Lung microvascular endothelial cell (primary cell): ENCODE measurements at places on chromosomes 4 and X. TPM values are rescaled to one million over a fixed set of nuclear protein-coding genes. Genes with fewer than 3 reads are reported as not detected.

DNA sequence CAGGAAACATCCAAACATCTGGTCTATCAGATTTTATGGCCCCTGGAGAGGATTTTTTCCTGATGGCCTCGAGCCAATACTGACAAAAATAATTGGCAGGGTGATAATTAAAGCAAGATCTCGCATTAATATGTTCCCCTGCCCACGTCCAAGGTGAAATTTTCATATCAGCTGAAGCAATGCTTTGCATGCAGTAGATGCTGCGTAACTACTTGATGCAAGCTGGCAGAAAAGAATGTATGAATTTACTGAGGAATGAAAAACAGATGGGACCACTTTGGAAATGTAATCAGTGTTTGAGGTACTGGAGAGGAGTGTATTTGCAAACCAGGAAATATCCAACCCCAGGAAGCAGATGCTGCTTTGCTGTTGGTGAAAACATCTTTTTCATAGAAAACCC is 36.8 kb upstream of the REST start:
- no peak for DNase-seq

GRCh38 chrX:118847676-118848075 is 24.1 kb downstream of the ZCCHC12 start:
- DNase-seq = peak; percentile 60

INTS12 gene
- 8.1 and 12.1 TPM in 2 replicates for total RNA-seq

DNA sequence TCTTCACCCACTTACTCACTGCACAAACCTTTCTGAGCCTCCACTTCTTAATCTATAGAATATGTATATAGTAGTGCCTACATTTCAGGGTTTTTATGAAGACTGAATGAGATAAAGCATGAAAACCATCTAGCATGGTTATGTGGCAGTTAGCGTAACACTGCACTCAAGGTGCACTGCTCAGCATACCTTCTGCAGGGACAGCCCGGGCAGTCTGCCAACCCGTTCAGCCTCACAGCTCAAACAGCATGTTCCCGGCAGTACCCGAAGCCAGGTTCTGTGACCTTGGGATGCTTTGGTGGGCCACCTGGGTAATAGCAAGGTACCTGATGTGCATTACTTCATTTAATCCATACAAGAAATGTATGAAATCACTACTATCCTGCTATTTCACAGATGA is 81.4 kb downstream of the DOCK11 start:
- DNase-seq = no peak

DNA sequence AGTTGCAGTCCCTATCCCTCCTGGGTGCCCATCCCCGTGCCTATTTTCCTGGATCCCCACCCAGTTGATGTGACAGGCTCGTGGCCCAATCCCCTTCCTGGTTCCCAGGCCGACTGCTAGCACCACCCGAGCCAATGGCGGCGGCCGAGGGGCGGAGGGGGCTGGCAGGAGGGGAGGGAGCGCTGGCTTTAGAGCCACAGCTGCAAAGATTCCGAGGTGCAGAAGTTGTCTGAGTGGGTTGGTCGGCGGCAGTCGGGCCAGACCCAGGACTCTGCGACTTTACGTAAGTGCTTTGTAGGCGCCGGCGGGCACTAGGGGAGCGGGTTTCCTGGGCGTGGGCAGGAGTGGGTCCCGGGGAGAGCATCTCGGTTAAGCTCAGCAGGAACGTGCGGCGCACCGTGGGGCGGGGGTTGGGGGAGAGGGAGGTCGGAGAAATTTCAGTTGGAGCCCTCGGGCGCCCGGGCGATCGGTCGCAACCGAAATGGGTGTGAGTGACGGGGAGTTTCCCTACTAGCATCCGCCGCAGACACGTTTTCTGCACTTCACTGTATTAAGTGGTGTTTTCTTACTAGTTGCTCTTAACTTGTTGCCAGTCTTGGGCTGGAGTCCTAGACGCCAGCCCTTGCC is at the start of gene PLS3:
Gene PLS3, plus strand, starts transcription at position 197 of the 627 bp plus-strand sequence. CDS start 49,077 bp downstream, outside the sequence.
- peak; percentile 87 for DNase-seq

SHROOM4 gene
- total RNA-seq = 22.9 and 27.6 TPM in 2 replicates

GRCh38 chr4:127045861-127046260 is 586.9 kb upstream of the INTU start:
- DNase-seq = no peak

CT45A5 gene
- not detected in 2 replicates for total RNA-seq

BMPR1B gene
- 0.20 and 0.22 TPM in 2 replicates for total RNA-seq

- DNase-seq = no peak
These were observed 77.9 kb downstream of the CXXC4 start for GRCh38 chr4:104416725-104417356.

DNA sequence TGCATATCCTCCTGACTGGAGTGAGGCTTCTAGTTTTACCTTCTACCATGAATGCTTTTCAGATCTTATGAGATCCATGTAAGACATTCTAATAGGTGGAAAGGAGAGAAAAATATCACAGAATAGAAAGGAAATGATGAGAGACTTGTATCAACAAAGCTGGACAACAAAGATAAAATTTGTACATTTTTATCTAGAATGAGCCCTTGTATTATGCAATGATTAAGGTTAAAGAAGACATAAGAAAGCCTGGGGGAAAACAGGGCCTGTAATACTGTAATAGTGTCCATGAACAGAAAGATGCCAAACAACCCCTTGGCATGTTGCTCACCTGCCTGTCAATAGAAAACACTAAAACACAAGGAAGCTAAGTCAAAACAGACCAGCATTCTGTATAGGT is 44.2 kb upstream of the SCRG1 start:
- no peak for DNase-seq

RNF150 gene
- under 0.01 TPM in 2 replicates for total RNA-seq

DNA sequence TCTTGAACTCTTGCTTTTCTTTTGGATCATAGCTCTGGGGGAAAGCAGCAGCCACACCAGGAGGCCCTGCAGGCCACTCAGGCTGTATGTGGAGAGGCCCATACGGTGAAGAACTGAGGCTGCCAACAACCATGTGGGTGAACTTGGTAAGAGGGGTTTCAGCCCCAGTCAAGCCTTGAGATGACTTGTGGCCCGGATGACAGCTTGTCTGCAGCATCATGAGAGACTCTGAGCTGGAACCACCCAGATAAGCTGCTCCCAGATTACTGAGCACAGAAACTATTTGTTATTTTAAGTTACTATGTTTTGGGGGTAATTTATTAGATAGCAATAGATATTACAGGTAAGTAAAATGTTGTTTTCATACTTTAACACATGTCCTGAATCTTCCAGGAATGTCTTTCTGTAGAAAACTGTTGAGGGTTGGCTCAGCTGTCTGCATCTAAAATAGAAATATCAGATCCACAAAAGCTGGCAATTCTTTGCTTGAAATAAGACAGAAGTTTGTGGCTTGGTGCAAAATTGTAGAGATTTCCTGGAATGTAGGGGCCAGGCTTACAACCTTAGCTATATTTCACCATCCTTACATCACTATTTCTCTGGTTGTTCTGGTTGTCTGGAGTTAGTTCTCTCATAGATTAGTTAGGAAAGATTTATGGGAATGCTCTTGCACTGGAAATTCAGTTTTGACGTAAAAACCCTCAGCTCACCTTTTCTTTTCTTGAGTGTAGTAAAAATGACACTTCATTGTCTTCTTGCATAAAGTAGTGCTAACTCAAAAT is 272.1 kb downstream of the RAPGEF2 start:
- no peak for DNase-seq

DNA sequence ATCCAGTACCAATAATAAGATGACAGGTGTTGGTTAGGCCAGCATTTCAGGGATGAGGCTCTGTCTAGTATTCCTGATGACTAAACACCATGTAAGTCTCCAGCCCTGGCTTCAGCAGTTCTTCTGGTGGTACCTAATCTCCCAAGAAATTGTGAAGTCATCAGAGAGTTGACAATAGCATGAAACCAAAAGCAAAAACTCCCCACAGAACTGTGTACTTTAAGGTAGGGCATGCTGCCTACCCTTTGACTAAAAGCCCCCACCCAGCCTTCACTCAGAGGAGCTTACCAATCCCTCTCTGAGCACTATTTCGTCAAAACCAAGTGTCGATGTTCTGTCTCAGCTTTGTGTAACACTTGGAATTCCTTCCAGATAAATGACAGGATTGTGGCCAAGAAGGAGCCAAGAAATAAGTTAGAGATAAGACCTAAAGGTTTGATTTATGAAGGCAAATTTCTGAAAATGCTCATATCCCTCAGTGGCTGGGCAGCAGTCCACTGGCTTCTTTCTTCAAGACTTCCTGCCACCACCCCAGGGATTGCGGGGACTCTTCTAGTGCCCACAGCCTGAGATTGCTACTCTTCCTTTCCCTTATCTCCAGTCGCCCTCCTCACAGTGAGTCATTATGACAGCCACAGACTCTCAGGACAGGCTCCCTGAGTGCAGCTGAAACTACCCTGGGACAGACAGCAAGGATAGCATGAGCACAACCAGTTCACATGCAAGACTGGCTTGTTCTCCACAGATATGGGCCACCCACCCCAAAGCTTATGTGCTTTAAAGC is 67.3 kb upstream of the LHFPL1 start:
- no peak for DNase-seq

- DNase-seq = no peak
These were observed 8.8 kb downstream of the MTM1 start for GRCh38 chrX:150577174-150577573.

DNA sequence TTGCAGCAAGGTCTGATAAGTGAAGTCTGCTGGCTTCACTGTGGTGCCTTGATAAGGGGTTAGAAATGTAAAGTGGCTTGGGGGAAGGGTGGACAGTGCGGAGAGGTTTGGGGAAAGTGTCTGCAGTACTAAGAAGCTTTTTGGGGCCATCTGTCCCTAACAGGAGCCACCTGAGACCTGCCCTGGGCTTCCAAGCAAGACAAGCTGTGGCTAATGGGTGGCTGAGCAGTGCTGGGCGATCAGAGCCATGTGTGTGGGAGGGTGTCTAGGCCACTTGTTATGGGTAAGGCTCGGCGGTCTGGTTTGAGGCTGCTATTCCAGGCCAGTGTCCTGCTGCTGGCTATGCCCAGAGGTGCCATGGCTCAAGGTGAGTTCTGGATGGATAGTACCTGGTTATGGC is 185.4 kb upstream of the MTMR8 start:
- no peak for DNase-seq

CTAG1B gene
- not detected in 2 replicates for total RNA-seq

- DNase-seq = no peak
These were observed 10.7 kb downstream of the KLHL8 start for GRCh38 chr4:87209696-87210095.

DNA sequence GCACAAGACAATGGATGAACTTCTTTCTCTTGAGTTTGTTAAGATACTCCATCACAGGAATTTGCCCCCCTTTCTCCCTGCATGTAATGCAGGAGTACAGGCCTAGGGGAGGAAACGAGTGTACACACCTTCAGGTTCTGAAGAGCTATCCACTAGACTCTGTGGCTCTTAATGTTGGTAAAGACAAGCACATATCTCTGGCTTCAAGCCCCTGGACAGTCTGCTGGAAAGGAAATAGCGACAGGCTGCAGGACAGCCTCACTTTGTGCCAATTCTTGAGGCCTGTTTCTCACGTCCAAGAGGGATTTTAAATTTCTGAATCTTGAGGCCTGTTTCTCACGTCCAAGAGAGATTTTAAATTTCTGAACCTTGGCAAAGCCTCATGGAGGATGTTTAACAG is 87.1 kb downstream of the RLIM start:
- DNase-seq = no peak

TENM3 gene
- 21.4 and 45.4 TPM in 2 replicates for total RNA-seq

- DNase-seq = peak; percentile 24
These were observed 193.9 kb downstream of the ANAPC10 start for GRCh38 chr4:144903953-144904711.

- DNase-seq = no peak
These were observed 1183.2 kb upstream of the ADGRL3 start for GRCh38 chr4:60016971-60017370.

GALNTL6 gene
- not detected in 2 replicates for total RNA-seq

DNA sequence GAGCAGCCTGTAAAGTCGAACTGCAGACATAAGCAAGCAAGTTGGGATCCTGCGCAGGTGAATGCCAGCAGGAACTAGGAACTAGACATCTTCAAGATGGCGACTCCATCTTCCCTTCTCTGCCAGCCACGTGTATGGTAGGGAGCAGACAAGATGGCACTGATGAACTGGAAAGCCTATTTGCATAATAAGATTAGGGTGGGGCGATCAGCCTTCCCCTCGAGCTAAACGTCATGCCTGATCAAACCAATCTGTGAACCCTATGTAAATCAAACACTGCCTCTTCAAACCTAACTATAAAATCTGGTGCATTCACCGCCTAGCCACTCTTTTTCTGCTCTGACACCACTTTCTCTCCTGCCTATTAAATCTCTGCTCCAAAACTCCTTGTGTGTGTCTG is 28.1 kb upstream of the LGI2 start:
- DNase-seq = no peak

- DNase-seq = no peak
These were observed 65.2 kb upstream of the SLC7A11 start for GRCh38 chr4:138307319-138307718.
